ENCODE measurements at places on chromosomes 5 and 9. TPM values are rescaled to one million over a fixed set of nuclear protein-coding genes. Genes with fewer than 3 reads are reported as not detected.

Gene SLCO4C1
- 0.63 TPM for total RNA-seq

GRCh38 chr9:109316207-109316640 is 4.6 kb downstream of the EPB41L4B start:
- DNase-seq, result peak; percentile 25

- no peak for DNase-seq
Measured at GRCh38 chr9:12681620-12682019, 11.6 kb upstream of the TYRP1 start.

Gene PRDM12
- not detected for total RNA-seq

DNA sequence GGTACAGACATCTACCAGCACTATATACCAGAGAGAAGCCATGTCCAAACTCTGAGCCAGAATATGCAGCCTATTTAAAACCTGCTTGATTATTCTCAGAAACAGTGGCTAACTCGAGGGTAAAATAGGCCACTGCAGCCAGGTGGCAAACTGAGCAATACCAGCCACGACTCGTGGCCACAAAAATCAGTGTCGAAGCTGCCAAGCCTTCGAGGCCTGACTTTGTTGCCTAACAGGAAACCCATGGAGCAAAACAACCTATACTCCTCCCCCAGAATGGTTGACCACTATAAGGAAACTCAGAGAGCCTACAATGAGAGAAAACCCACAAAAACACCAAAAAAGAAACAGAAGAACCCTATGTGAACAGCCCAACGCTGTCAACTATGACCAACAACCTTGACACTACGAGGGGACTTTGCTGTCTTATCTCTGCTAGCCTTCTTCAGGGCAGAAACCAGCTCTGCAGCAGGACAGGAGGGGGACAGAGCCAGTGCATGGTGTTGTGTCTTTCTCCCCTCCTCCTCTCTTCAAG is 133.8 kb downstream of the TMEM174 start:
- DNase-seq, result no peak

DNA sequence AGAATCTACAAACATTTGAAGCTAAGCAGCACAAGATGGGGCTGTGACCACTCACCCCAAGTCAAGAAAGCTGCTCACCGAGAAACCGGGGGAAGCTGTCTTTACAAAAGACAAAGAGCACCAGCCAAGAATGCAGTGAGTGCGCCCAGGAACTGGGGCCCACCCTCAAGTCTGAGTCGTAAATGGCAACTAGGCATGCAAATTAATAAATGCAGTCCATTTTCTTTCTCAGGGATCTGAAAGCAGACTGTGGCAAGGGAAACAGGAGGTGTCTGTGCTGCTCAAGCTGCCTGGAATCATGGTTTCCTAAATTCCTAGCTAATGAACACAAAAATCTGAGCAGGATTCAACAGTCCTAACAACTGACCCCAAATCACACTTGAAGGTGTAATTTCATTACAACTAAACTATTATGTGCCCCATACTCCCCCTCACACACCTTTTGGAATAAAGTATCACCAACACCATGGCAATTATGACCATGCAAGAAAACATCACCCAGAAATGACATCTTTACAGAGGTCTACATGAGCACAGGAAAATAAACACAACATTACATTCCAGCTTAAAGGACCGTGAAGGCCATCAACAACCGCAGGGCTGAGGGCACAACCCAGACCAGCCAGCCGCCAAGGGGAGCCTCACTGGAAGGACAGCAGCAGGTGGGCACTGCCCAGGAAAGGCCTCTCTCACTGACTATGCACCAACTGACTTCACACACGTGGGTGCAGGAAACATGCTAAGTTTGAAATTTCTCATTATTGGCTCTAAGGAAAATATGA is 17.6 kb downstream of the NSUN2 start:
- DNase-seq, result no peak

Gene TOR4A
- 56.1 TPM for total RNA-seq

DNA sequence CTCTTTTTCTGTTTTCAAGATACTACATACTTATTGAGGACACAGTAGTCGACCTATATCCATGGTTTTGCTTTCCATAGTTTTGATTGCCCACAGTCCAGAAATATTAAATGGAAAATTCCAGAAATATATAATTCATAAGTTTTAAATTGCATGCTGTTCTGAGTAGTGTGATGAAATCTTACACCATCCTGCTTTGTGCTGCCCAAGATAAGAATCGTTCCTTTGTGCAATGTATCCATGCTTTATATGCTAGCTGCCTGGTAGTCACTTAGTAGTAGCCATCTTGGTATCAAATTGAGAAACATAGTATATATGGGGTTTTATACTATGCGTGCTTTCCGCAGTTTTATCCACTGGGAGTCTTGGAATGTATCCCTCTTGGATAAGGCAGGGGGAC is 59.0 kb downstream of the CWC27 start:
- DNase-seq, result no peak

Gene SV2C
- total RNA-seq, result not detected

- no peak for DNase-seq
Measured at GRCh38 chr5:138824516-138824915, 50.6 kb downstream of the LRRTM2 start.

DNA sequence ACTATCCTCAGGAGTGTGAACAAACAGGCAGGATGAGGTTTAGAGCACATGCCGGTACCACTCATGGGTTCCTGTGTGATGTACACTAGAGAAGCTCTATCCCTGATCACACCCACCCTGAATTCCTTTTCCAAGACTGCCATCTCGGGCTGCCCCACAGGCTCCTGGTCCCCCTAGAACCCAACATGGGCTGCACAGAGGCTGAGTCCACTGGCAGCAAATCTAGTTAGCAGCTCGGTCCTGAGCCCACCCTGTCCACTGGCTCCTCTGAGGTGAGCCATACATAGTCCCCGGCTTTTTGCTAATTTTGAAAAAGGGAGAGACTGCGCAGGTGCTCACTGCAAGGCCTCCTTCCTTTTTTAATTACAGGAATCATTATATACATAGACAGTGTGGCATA is 227.0 kb downstream of the FSTL4 start:
- DNase-seq, result no peak

- no peak for DNase-seq
Measured at GRCh38 chr5:52469420-52469819, 318.3 kb upstream of the ITGA1 start.

GRCh38 chr5:10576790-10577189 is 12.9 kb downstream of the ANKRD33B start:
- DNase-seq, result no peak

Gene SPATA31D4
- total RNA-seq, result not detected

GRCh38 chr5:84885485-84886258 is 501.0 kb upstream of the EDIL3 start:
- DNase-seq, result no peak

GRCh38 chr5:147454996-147455677 is 54.7 kb downstream of the DPYSL3 start:
- DNase-seq, result no peak

DNA sequence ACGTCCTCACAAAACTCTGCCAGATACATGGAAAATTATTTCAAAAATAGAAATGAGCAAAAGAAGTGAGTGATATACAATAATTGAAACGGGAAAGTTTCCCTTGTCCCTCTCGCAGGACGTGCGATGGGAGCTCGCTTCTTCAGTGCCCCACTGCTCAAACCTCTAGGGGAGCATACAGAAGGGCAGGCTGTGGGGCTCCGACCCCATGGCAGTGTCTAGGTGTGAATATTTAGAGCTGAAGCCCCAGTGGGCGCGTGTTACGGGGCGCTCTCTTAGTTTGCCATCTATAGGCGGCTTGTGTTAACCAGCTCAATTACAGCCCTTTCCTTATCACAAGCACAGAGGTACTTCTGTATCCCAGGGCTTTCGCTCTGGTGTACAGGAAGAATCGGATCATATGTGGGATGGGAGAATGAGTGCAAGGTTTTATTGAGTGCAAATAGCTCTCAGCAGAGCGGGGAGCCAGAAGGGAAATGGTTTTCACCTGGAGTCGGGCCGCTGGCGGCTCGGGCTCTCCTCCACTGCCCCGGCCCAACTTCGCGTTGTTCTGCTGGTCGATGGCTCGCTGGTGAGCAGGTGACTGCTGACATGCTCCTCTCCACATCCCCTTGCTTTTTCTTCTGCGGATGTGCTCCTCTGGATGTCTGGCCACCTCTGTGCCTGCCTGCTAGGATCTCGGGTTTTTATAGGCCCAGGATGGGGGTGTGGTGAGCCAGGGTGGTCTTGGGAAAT is 334.0 kb upstream of the PTPRD start:
- no peak for DNase-seq

DNA sequence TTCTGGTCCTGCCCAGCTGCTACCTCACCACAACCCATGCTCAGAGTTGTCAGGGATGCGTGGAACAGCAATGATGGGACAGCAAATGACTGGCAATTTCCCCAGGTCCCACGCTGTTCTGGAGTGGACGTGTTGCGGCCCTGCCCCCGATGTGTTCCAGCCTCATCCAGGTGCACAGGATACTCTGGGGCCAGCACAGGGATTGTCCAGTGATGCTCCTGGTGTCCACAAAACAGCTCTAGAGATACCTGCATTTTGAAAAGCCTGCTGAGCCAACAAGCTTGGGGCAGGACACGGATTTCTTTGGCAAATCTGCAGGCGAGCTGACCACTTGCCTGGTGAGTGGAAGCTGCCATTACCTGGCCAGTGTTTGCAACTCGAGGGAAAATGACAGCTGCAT is 88.7 kb downstream of the ANKRD33B start:
- DNase-seq, result no peak

DNA sequence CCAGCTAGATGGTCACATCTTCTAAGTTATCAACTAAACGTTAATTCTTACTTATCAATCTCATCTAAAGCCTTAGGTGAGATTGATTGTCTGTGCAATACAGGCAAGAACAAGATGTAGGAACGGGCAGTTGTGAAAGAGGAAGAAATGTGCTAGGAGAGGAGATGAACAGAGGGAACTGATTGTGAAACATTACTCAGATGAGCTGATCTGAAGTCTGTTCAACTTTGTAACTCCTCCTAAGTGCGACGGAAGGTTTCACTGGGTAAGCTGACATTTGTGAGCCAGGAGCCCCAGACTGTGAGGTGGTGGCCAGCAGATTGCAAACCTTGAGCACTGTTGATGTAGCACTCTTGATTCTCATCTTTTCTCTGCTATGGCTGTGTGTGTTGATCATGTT is 204.1 kb downstream of the CD180 start:
- DNase-seq, result no peak

Gene UBE2QL1
- total RNA-seq, result not detected

- no peak for DNase-seq
Measured at GRCh38 chr9:37350486-37351190, 71.9 kb upstream of the GRHPR start.

- no peak for DNase-seq
Measured at GRCh38 chr9:112032743-112033142, 136.1 kb downstream of the UGCG start.

DNA sequence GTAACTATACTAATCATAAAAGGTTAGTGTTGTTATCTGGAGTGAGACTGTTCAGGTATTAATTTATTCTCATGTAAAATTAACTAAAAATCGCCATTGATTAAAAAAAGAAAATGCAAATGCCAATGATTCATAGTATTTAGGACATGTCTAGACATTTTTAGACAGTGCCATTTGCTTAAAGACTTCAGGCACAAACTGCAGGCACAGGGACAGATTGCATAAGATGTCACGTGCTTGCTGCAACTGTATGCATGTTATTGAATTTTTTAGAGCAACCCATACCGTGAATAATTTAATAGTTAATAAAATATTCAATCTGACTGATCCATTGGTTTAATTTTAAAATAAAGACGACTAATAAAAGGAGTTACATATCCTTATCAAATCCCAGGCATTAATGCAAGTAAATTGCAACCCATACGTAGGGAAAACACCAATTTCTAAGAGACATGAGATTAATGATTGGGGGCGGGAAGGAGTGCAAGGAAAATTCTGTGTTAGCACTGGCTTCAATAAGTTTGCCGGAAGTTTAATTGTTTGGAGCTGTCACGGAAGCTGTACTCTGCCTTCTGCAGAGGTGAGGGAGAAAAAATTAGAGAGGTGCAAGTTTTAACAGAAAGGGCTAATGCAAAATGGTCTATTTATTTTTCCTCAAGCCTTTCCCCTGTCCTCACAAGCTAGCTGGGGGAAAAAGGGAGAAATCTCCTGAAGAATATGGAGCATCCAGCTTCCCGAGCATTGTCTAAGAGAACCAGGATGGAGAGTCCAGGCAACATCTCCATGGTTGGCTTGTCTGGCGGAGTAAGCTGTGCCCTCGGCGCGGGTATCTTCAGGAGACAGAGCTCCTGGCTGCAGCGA is 2.9 kb downstream of the EDIL3 start:
- no peak for DNase-seq

- DNase-seq, result no peak
Measured at GRCh38 chr5:151631941-151632340, 40.8 kb upstream of the FAT2 start.

Gene SLC34A1
- total RNA-seq, result not detected

Gene GFI1B
- total RNA-seq, result not detected

GRCh38 chr9:6788162-6789016 is 30.6 kb downstream of the KDM4C start:
- DNase-seq, result peak; percentile 64

GRCh38 chr9:89149726-89150125 is 28.9 kb downstream of the SHC3 start:
- DNase-seq, result no peak

- DNase-seq, result no peak
Measured at GRCh38 chr5:72355706-72356299, 35.6 kb downstream of the PTCD2 start.

GRCh38 chr5:179240561-179240960 is 104.7 kb downstream of the ADAMTS2 start:
- DNase-seq, result no peak

GRCh38 chr9:105466898-105467455 is 19.1 kb downstream of the FSD1L start:
- no peak for DNase-seq

DNA sequence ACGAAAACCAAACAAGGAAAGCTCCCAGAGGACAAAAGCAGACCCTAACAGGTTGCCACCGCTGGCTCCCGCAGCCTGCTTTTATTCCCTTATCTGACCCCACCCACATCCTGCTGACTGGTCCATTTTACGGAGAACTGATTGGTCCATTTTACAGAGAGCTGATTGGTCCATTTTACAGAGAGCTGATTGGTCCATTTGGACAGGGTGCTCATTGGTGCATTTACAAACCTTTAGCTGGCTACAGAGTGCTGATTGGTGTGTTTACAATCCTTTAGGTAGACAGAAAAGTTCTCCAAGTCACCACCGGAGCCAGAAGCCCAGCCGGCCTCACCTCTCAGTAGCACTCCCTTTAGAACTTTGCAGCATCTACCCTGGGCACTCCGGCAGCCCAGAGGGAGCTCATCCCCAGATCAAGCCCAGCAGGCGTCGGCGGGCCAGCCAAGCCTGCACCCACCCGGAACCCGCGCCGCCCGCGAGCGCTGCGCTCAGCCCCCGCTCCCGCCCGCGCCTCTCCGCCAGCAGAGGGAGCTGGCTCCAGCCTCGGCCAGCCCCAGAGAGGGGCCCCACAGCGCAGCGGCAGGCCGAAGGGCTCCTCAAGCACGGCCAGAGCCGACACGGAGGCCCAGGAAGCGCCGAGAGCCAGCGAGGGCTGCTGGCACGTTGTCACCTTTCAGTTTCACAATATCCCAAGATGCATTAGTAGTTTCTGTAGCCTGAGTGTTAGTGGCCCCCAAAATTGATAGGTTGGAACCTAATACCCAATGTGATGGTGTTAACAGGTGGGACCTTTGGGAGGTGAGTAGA is 35.3 kb upstream of the CLPTM1L start:
- no peak for DNase-seq

Gene C9orf72
- total RNA-seq, result 5.0 TPM

- DNase-seq, result peak; percentile 26
Measured at GRCh38 chr5:141040093-141040770, 10.9 kb upstream of the PCDHB1 start.

Measured in epithelial cell of proximal tubule (primary cell).